Stimulated activated CD4-positive, alpha-beta T cell treated with anti-CD3 and anti-CD28 coated beads, Interleukin-15, amount 100 ng/mL, for 48 hours (primary cell): ENCODE measurements at places on chromosomes 3 and 15.
A peak's percentile ranks its signal among the peaks of the same experiment; 100 is the strongest.

- DNase-seq = no peak
These were observed 476.0 kb upstream of the TGFBR2 start for GRCh38 chr3:30130391-30130790.

DNA sequence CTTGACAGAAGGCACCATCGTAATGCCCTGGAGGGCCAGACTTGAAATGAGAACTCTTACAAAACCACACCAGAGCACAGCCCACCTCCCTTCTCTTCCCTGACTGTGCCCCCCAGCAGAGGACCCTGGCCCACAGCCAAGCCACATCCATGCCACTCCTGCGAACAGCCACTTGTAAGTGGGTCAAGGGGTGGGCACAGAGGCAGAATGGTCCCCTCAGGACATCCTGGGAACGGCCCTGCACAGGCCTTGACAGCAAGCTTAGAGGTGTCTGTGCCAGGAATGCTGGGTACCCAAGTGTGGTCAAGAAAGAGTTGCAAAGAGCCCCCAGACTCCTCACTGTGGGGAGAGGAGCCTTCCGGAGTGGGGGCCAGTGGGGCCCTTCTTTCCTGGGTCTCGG, 33.3 kb downstream of the HCN4 start:
- DNase-seq = no peak

GRCh38 chr3:101938262-101938847, 89.0 kb downstream of the NFKBIZ start:
- no peak for DNase-seq

- DNase-seq = no peak
These were observed 64.9 kb downstream of the ATP10A start for GRCh38 chr15:25797936-25798901.

GRCh38 chr3:60759439-60759838, 491.8 kb downstream of the FHIT start:
- no peak for DNase-seq

DNA sequence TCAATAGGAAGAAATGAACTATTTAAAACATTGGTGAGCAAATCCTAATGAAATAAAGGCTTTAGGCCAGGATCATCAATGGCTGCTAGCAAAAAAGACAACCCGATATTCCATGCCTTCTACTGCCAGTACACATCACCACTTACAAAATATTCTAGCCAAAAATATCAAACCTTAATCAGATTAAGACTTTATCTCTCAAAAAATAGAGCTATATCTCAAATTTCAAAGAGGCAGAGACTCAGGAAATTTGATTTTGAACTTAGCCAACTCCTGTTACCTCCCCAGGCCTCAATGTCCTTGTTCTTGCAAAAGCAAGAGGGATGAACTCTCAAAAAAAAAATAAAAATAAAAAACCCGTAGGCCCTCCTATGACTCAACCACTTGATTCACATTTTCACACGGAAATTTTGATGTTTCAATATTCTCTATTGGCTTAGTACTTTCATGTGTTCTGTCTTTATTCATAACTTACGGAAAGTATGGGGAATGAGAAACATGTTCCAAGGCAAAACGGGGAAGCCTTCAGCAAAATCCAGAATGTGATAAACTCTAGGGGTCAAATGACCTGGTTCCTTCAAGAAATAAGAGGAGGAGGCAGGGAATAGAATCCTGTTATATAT, 273.3 kb upstream of the ZPLD1 start:
- no peak for DNase-seq

DNA sequence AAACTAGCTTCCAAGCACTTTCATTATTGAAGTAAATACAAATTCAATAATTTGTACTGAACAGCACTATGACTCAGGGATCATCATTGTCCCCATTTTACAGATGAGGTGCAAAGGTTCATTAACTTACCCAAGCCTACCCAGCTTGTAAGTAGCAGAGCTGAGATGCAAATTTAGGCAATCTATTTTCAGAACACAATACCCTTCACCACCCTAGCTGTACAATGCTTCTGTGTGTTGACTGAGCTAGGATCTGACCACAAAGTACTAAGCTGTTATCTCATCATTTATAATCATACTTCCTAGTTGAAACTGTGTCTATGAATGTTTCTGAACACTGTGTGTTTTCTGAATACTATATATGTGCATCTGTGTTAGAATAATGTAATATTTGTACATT, 3.2 kb upstream of the ILDR1 start:
- DNase-seq = no peak

DNA sequence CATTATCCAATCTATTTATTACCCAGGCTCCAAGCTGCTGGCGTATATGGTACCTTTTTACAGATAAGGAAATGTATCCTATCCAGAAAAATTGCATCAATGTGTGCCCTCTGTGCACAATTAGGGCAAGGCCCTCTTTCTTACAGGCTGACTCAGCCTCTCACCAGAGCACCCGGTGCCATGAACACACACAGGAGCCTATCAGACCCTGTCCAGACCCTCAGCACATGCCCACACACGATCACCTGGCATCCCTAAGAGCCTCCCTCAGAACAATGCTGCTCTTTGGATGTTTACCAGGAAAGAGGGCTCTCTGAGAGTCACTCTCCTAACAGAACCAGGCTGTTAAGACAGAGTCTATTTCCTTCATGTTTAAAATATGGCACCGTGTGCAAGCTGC, 460.0 kb upstream of the TBL1XR1 start:
- DNase-seq = no peak

DNA sequence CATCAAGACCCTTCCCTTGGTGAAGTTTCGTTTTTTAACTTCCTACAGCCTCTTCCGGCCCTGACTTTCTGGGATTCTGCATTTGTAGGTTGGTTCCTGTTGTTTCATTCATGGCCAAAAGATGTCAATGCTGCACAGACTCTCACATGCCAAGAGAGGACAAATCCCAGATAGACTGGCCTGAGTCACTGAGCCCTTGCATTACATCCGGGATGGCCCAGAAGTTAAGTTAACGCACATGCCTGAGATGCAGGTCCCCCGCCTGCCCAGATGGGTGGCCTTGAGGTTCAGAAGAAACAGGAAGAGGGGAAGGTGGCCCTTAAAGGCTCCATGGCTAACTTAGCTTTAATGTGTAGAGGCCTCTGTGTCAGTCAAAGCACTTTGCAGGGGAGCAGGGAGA, 51.6 kb upstream of the SRGAP3 start:
- DNase-seq = no peak

- no peak for DNase-seq
These were observed 254.7 kb downstream of the PLOD2 start for GRCh38 chr3:145906301-145906700.

DNA sequence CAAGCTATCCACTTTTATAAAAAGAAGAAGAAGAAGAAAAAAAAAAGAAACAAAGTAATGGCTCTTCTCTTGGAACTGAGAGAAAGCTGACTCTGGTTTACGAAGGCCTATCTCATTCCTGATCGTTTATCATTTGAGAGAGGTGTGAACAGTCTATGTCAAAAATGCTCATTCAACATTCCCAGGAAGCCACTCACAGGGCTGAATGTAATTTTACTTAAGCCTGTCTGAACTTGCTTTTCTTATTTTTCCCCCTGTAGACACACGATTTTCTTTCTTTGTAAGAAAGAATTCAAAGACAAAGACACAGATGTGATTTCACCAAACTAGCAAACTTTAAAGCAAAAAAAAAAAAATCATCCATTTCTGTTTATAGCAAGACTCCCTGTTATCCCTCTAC, 805.8 kb downstream of the FHIT start:
- no peak for DNase-seq

- no peak for DNase-seq
These were observed 259.5 kb downstream of the THRB start for GRCh38 chr3:24235121-24235520.

- peak; percentile 49 for DNase-seq
These were observed 3.1 kb downstream of the GP5 start for GRCh38 chr3:194395778-194396538.

DNA sequence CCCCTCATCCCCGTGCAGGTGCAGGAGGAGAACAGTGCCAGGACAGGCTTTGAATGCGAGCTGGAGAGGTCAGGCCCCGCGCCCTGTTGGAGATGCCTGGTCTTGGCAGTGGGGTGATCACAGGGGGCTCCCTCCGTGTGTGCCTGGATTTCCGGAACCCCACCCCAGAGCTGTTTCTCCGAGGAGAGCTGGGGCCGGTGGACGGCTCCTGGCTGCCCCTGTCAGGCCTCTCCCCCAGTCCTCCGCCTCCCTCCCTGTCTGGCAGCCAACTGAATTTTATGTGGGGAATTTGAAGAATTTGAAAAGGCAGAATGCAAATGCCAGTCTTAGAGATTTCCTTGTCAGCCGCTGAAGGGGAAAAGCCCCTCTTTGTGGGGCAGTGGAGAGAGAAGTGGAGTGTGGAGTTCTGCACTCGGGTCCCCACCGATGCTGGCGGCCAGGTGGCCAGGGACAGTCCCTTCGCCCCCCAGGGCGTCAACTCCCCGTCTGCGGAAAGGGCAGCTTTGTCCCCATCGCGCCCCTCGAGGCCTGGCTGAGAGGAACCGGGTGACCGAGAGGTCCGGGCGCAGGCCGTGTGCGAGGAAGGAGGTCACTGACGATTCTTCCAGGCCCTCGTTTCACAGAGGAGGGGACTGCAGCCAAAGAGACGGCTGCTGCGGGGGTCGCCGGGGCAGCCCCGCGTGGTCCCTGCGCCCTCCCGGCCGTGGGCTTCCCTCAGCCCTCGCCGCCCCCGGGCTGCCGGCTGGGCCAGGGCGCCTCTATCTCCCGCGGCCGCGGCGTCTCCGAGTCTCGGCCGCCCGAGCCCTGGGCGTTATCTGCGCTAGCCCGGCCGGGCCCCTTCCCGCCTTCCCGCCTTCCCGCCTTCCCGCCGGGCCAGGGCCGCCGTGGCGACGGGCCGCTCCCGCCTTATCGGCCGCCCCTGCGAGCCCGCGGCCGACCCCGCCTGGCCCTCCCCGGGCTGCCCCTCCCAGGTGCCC, 56.0 kb upstream of the LCTL start:
- DNase-seq = no peak

DNA sequence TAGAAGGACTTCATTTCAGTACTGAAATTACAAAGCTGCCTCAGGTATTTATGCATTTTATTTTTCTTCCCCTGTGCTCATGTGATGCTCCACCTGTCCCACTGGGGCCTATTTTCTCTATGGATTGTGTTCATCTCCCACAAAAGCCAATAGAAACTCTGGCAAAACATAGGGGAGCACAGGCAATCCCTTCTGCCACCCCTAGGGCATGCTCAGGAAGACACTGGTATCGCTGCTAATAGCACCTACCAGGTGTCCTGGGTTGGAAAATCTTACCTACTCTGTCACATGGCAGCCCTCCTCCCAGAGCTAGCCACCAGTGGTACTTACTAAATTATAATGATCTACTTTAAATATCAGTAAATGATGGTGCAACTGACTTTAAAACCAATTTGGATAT, 427.4 kb downstream of the FGF12 start:
- no peak for DNase-seq

- DNase-seq = no peak
These were observed 783.3 kb upstream of the ARRDC4 start for GRCh38 chr15:97177151-97177577.

- DNase-seq = no peak
These were observed 238.1 kb upstream of the STT3B start for GRCh38 chr3:31294430-31295149.

GRCh38 chr3:164113371-164114332, 964.6 kb downstream of the SI start:
- DNase-seq = no peak
